ENCODE measurements at places on chromosomes 5 and 9. TPM values are rescaled to one million over a fixed set of nuclear protein-coding genes. Genes with fewer than 3 reads are reported as not detected.

- DNase-seq: peak; percentile 86
Observed at GRCh38 chr5:124402144-124402581, 344.3 kb downstream of the ZNF608 start.

DNA sequence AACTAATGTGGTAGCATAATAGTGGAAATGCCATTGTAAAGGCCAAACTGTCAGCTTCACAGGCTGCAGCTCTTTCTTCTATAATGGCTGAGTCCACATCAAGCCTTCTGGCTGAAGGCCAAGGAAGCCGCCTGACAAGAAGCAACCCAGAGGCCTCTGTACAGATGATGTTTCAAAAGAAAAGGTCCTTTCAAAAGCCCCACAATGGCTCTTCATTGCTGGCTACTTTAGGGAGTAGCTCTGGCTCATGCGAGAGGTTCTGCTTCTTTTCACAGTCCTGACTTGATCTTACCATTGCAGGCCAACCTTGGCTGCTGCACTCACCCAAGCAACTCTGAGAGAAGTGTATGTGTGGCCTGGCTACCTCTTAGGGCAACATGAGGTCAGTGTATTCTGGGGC is 54.5 kb upstream of the EQTN start:
- DNase-seq: no peak

GRCh38 chr9:104263942-104264341 is 169.8 kb downstream of the SMC2 start:
- no peak for DNase-seq

DNA sequence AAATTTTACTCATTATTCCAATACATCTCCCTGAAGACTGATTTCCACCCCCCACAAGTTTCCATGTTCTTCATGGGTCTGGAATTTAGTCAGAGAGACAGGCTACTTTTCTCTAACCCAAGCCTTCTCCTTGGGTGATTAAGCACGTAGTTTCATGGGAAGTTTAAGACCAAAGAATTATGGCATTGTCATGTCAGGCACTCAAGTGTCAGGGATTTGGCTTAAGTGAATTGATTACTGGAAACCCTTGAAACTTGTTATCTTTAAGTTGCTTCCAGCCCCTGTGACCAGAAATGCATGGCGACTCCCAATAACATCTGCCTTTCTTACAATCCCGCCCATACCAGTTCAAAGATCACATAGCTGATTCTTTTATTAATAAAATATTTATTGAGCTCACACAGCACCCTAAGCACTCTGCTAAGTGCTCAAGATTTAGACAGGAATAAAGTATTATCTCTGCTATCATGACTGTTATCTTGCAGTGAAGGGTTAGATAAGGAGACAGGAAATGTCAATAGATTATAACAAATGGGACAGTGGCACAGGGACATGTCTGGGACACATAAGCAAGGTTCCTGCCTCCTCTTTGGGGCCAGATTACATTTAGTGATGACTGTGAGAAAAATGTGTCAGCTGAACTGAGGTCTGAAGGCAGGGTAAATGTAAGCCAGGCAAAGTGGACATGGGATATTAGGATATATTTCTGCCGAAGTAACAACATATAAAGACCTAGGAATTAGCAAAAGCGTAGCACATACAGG is 241.2 kb upstream of the TNC start:
- no peak for DNase-seq

The TPPP gene
- total RNA-seq: 0.06 TPM

The SPATA31A3 gene
- not detected for total RNA-seq
